ENCODE measurements at places on chromosomes 11 and 22. TPM values are rescaled to one million over a fixed set of nuclear protein-coding genes. Genes with fewer than 3 reads are reported as not detected.

Gene CFAP300
- 21.3 TPM for total RNA-seq

GRCh38 chr11:35122308-35122707 is 16.7 kb upstream of the CD44 start:
- H3K4me1 ChIP-seq: no peaks in the 10 kb centered on the region
- no peaks in the 10 kb centered on the region for H3K36me3 ChIP-seq

DNA sequence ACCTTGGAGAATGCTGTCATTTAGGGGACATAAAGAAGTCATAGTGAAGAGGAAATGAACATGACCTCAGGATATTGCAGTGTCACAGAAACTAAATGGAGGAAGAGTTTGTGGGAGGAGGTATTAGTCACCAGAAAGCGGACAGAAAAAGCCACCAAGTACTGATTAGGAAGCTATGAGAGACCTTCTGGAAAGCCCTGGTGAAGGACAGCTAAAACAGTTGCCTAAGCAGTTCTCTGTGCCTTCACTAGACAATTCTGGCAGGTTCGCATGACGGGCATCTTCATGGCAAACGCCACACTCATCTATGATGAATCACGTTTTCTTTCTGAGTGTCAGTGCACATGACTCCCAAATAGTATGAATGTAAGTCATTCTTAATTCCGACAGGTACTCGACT is 325.8 kb downstream of the C11orf87 start:
- no peak overlapping the region for H3K4me3 ChIP-seq
- no peaks in the 10 kb centered on the region for H3K4me1 ChIP-seq
- DNase-seq: no peak
- H3K27me3 ChIP-seq: no peaks in the 10 kb centered on the region
- no peak overlapping the region for H3K27ac ChIP-seq

Gene DDIAS
- 2.8 TPM for total RNA-seq

DNA sequence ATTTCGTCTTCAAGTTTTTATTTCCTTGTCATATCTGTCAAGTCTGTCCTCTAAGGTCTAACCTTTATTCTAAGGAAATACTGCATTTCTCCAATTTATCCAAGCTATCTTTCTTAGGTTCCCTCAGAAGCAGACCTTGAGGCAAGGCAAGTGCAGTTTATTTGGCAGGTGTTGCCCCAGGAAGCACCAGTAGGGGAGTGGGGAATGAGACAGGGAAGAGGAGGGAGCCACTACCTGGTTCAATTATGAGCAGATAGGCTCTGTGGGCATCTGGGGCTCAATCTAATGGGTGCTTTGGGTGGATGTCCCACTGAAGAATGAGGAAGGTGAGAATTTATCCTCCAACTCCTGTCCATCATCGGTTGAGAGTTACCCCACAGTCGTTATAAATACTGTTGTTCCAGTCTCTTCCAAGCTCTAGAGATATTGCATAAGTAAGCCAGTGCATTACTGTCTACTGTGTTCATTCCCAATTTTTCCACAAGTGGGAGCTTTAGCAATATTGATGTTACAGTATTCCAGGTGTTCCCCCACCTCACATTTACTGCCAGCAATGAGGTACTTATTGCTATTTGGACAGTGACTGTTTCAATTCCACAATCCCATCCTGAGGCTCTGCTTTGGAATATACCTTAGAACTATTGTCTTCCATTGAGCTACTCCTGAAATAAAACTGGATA is 154.9 kb upstream of the CEP126 start:
- no peak overlapping the region for H3K4me3 ChIP-seq
- no peak for DNase-seq
- H3K27ac ChIP-seq: no peak overlapping the region
- no peaks in the 10 kb centered on the region for H3K4me1 ChIP-seq
- no peaks in the 10 kb centered on the region for H3K27me3 ChIP-seq
- H3K36me3 ChIP-seq: no peaks in the 10 kb centered on the region

Gene CLDN5
- total RNA-seq: 322 TPM

DNA sequence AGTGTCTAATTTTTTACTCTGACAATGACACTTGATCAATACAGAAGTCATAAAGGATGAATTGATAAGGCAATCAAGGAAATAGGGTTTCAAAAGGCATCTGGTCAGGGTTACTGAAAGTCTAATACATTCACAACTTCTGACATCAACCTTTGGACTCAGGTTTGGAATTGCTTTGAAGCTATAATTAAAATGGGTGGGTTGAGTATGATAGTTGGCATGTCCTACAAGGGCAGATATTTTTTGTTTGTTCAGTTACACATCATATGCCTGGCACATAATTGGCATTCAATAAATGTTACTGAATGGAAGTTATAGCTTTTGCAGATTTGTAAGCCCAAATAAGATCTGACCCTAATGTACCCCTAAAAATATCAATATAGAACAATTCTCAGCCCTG is 7.3 kb upstream of the FUT4 start:
- H3K27ac ChIP-seq: no peak overlapping the region
- no peak for DNase-seq
- H3K27me3 ChIP-seq: no peaks in the 10 kb centered on the region
- H3K36me3 ChIP-seq: no peaks in the 10 kb centered on the region
- no peak overlapping the region for H3K4me3 ChIP-seq

- H3K4me3 ChIP-seq: no peak overlapping the region
- DNase-seq: no peak
- peaks cover 12% of the 10 kb centered on the region for H3K27me3 ChIP-seq
- no peaks in the 10 kb centered on the region for H3K36me3 ChIP-seq
Observed at GRCh38 chr11:35623621-35624168, 5.4 kb downstream of the FJX1 start.

Gene OSM
- total RNA-seq: 3.3 TPM

Gene CDC42BPG
- total RNA-seq: 11.2 TPM

Gene THOC5
- 51.8 TPM for total RNA-seq

GRCh38 chr11:12381875-12382274 is 4.5 kb downstream of the PARVA start:
- H3K4me3 ChIP-seq: no peak overlapping the region
- no peak for DNase-seq
- peak overlapping the region; percentile 4 for H3K27ac ChIP-seq
- H3K27me3 ChIP-seq: no peaks in the 10 kb centered on the region
